ENCODE measurements at places on chromosomes 4 and X.

DNA sequence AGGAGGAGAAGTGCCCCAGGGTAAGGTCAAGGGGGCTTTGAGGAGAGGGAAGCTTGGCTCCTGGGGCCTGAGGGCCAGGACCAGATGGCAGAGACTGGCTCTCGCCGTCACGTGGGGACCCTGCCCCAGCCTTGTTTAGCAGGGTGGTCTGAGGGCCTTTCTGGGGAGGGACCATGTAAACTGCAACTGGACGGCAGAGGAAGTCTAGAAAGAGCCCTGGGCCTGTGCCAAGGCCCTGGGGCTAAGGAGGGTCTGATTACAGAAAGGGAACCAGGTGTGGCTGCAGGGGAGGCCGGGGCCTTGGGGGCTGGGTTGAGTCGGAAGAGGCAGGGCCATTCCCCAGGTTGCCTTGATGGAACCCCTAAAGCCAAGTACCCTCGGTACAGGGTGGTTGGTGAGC is 1.8 kb upstream of the HGFAC start:
- DNase-seq, result peak; percentile 60

- no peak for DNase-seq
Measured at GRCh38 chrX:117969328-117969727, 147.3 kb downstream of the KLHL13 start.

- DNase-seq, result peak; percentile 17
Measured at GRCh38 chrX:71118985-71119535, 664 bp downstream of the MED12 start.

DNA sequence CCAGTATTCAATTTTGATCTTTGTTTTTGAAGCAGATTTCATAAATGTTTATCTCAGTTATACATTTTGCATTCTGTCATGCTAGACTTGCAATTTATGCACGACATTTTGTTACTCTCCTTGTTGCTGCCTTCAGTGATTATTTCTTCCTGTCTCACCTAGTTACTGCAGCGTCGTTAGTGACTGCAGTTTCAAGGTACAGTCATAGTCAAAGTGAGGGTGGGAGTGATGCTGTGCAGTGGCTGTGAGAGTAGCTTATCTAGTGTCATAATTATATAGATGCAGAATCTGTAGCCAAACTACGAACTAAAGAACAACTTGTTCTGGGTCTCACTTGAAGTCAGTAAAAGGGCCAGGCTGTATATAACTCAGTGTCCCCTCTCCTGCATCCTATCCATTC is 69.8 kb downstream of the GPR101 start:
- DNase-seq, result no peak

DNA sequence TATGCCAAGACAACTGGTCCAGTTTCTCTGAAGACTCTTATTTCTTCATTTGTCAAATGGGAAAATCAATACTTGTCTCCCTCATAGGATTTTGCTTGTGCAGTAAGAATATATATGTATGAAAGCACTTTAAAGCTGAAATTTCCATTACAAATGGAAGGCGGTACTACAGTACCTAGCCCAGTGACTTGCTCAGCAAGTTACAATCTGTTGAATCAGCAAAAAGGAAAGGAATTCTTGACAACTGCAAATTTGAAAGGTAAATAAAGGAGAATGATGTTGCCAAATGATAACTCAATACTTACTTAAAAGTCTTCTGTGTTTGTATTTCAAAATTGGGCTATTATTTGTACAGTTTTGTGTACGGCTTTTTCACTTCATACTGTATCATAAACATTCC is 71.1 kb downstream of the PKD2 start:
- DNase-seq, result no peak

DNA sequence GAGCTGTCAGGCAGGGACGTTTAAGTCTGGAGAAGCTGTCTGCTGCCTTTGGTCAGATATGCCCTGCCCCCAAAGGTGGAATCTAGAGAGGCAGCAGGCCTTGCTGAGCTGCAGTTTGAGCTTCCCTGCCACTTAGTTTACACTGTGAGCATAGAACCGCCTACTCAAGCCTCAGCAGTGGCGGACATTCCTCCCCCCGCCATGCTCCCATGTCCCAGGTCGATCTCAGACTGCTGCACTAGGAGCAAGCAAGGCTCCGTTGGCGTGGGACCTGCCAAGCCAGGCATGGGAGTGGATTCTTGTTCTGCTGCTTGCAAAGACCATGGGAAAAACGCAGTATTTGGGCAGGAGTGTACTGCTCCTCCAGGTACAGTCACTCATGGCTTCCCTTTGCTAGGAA is 24.3 kb downstream of the PLK4 start:
- DNase-seq, result no peak

DNA sequence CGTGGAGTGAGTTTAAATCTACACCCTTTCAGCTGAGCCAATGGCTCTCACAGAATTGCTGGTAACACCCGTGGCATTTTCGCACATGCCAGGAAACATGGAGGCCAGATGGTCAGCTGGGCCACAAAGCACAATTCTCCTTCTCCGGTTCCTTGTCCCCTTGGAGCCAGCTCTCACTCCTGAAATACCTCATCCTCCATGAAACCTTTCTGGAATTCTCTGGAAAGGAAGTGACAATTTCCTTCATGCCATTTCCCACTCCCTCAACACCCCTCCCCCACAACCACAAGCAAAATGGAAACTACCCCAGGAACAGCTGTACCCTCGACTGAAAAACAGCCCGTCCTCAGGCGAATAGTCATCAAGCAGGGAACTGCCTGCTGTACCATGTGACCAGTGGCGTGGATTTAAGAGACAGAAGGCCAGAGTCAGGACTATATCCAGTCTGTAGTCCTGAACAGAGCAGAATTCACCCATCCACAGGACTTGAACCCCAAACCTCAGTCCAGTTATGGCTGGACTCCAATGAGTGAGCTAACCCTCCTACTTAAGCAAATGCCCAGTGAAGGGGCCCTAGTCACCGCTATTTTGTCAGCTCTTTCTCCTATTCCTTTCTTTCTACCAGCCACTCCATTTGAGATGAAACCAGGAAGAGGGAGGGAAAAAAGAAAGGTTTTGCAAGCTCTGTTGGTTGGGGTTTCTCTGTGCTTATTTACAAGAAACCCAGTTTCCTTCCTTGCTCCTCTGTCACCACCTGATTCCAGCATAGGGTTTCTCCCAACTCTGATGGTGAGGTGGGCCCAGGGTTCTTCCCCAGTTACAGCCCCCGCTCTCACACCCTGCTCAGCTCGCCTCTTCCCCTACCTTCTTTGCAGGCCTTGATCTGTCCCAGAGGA is 24.5 kb downstream of the ELF4 start:
- no peak for DNase-seq

- DNase-seq, result no peak
Measured at GRCh38 chrX:20571611-20572010, 304.9 kb upstream of the RPS6KA3 start.
